ENCODE measurements at places on chromosomes 6 and 20. TPM values are rescaled to one million over a fixed set of nuclear protein-coding genes. Genes with fewer than 3 reads are reported as not detected.

- no peak for DNase-seq
These were observed 42.4 kb upstream of the MLN start for GRCh38 chr6:33846226-33846625.

GRCh38 chr6:168158213-168158979 lies 79.4 kb upstream of the FRMD1 start:
- peak; percentile 5 for DNase-seq

DNA sequence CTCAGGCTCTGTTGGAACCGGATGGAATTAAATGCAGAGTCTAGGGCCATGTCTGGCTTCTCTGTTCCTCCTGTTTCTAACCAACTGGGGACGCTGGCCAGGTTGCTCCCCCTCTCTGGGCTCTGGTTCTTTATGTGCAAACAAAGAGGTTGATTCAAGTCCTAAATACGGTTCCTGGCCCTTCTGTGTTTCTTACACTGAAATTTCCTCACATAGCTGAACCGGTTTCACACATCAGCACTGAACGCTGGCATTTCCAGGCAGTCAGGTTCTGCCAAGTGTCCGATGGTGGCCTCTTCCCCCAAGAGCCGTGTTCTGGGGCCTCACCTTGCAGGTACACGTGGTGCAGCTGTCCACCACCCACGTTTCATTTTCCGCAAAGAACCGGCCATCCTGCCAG lies 13.5 kb downstream of the THBS2 start:
- peak; percentile 10 for DNase-seq

GRCh38 chr20:33827634-33828325 lies 16.6 kb downstream of the CHMP4B start:
- no peak for DNase-seq

DNA sequence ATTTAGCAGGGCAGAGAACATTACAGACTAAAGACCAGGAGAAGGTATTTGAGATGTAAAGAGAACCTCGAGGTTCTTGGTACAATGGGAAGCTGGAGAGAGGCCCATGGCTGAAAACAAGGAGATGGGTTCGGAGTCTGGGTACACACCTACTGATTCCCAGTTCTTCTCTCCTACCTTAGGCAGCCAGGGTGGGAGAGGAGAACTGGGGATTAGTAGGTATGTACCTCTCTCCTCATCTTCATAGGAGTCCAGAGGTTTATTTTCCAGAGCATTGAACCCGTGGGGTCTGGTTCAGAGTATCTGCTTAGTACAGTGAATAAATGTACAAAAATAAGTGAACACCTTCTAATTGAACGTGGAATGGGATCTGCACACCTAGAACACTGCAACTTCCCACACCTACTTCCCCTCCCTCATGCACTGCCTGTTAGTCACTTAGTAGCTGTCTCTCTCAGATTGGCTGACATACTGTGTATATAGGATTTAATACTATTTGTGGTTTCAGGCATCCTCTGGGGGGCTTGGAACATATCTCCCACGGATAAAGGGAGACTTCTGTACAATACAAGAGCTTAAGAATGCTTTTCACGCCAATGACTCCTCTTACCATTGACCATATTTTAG lies 23.5 kb upstream of the NUP153 start:
- DNase-seq: no peak

DNA sequence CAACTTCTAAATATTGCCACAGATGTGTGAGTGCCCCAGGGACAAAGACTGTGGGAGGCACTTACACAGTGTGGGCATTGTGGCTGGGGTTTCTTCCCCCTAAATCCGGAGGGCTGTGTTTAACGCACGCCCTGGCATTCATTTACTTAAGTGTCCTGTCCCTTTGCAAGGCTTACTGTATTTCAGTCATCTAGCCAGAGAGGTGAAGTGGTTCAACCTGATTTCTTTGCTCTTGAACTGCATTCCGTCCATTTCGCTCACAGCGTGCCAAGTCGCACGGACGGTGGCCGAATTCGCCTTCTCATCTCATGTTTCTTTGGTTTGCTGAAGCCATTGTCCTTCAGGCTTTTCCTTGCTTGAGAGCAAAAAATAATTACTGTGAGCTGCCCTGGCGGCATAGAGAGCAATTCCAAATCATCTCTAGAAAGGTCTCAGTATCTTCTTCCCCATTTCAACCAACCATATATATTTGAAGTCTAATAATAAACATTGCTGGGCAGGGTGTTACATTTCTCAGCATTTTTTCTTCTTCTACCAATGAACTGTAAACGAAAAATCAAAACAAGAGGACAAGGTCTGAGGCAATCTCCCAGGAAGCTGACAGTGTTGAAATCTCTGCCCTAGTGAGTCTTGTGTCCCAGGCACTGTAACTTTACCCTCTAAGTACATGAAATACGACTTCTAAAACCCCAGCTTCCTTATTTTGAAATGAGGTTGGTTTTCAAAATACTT lies 16.9 kb downstream of the SYTL3 start:
- peak; percentile 22 for DNase-seq

- DNase-seq: no peak
These were observed 38.5 kb upstream of the MLIP start for GRCh38 chr6:54072635-54073313.

DNA sequence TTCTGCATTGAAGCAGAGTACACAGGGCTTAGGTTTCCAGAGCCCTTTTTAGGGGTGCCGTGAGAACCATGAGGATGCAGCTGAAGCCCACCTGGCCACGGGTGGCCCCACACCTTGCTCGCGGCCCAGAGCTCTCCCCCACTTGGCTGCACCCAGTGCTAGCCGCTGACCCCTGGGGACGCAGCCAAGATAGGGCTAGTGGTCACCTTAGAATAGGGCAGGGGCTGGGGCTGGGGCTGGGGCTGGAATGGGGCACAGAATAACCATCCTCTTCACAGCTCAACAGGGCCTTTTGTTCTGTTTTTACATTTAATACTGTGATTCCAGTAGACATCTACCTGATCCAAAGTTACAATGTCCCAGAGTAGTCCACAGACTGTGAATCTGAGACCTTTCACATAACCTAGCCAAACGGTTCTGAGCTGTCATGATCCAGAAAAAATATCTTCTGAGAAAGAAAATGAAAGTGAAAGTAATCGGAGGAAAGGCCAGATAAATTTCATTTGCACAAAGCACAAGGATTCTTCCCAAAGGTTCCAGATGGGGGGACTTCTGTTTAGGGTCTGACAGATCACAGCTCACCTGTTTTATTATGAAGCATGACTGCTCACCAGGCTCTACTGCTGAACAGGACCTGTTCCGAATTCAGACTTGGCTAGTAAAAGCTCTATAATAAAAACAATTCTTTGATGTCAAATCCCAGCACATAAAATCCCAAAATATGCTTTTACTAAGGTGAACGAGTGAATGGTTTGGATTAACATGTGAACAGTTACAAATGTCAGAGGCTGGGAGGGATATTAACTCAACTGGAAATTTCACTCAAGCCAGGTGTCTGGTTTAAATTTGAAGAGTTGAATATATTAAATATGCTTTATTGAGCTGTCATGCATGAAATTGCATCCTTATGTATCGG lies 401.9 kb downstream of the THBS2 start:
- peak; percentile 32 for DNase-seq

DNA sequence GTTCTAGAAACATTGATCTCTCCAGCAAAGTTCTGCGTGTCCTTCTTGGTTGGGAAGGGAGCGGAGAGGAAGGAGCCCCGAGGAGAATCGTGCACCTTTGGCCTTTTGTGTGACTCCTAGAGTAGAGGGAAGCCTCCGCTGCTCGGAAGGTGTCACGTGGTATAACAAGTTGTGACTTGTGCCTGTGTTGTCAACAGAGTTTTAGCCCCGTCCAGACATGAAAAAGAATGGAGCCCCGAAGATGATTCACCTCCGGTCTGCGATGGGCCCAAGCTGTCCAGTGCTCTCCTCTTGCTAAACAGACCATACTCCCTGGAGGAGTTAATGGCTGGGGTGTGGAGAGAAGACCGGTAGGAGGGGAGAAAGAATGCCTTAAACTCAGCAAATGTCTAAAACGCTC lies 7.0 kb downstream of the EYA2 start:
- no peak for DNase-seq

GRCh38 chr6:107719160-107719559 lies 105.0 kb downstream of the SCML4 start:
- no peak for DNase-seq

DNA sequence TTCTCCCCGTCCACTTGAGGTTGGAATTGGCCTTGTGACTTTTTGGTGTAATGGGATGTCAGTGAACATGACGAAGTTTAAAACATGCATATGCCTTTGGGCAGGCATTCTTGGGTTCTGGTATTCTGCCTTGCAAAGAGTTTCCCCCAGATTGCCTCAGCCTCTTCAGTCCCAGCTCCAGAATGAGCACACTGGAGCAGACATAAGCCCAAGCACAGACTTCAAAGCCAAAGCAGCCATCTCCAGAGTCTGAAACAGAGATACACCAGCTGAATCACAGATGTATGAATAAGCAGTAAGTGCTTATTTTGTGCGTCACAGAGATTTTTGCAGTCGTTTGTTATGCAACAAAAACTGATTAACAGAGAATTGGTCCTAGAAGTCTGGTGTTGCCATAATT lies 546.0 kb downstream of the FRK start:
- DNase-seq: peak; percentile 12

GRCh38 chr6:108117427-108118358 lies 43.2 kb upstream of the OSTM1 start:
- DNase-seq: peak; percentile 36

DNA sequence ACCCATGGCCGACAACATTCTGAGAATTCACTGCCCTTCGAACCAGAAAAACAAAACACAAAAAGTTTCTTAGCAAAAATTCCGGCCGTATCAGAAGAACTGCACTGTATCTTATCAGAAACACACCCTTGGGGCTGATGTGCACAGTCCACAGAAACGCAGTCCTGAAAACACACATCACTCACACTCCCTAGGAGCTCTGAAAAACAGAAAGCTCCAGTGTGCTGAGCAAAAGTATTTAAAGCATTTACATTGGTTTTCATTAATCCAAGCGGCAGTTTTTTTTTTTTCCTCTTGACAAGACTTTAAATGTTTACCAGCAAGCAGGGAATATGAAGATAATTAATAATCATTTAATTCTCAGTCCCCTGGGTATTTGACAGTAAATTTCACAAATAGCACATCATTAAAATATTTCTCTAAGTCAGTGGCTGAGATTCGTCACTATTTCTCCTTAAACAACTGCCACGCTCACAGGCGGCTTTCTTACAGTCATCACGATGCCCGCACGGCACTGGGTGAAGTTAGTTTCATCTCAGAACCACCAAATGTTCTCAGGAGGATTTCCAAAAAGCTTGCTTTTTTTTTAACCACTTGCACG lies 13.3 kb downstream of the NFATC2 start:
- DNase-seq: peak; percentile 47

DNA sequence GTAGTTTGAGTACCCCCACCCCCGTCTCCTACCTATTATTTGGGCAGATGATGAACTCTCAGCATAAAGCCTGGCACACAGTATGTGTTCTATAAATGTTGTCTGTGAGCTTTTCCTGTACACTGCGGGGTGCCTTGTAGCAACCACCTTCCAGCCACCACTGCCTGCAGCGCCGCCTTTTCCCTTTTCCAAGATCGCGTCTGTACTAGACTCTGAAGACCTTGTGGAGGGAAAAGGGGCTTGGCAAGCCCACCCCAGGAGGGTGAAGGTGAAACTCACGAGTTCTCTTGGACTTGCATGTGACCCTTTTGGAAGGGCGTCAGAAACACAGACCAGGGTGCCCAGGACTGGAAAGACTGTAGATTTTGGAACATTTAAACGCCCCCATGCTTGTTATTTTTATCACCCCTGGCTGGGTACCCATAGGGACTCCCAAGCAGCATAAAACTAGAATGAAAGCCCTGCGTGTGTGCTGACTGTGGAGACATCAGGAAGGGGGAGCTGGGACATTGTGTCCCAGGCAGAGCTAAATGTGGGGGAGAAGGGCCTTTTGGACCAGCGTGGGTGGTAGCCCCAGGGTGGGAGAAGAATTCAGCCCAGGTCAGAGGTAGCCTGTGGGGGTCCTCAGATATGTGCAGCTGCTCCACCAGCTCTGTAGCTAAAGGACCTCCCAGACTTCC lies 8.3 kb downstream of the BAK1 start:
- no peak for DNase-seq

DNA sequence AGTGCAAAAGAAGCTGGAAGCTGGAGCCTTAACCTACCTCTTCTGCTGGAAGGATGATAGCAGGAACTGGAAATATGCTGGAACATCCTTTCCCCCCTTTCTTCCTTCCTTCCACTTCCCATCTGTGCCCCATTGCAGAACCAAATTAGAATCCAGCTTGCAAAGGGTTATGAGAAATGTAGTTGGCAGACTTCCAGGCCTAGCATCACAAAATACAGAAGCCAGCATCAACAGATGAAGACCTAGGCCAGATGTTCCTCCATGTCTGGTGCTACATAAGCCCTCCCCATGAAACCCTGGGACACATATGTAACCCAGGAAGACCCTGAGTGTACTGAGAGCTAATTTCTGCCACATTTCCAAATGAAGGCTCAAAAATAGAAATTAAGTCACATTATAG lies 40.0 kb upstream of the TFAP2B start:
- no peak for DNase-seq

DNA sequence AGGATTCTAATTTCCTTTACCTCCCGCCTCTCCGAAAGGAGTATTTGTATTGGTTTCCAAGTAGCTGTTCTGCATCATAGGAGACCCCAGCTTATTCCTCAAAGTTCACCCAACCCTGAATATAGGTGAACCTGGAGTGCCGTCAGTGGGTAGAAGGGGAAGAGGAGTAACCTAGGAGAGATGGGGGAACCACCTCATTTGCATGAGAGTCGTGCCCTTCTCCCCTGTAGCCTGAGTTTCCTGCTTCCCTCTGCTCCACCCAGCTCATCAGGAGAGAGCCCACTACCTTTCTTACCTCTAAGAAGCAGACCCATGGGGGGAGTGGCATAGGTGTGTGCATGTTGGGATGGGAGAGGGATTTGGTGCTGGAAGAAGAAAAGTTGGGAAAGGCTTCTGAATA lies 17.3 kb upstream of the WFDC2 start:
- DNase-seq: no peak

- DNase-seq: no peak
These were observed 143.2 kb upstream of the SNX9 start for GRCh38 chr6:157679605-157680580.

GRCh38 chr6:34574647-34575293 lies 18.6 kb upstream of the SPDEF start:
- no peak for DNase-seq

- no peak for DNase-seq
These were observed 19.0 kb downstream of the RAB44 start for GRCh38 chr6:36716476-36717093.

- DNase-seq: peak; percentile 60
These were observed 11.8 kb upstream of the GSTA1 start for GRCh38 chr6:52815167-52816092.

The MTO1 gene
- 33.5 TPM for total RNA-seq

The MYB gene
- total RNA-seq: 0.54 TPM

The KCNK15 gene
- 8.5 TPM for total RNA-seq

The UBE2C gene
- total RNA-seq: 53.3 TPM

The C20orf144 gene
- 0.18 TPM for total RNA-seq

The CCM2L gene
- not detected for total RNA-seq

The POPDC3 gene
- total RNA-seq: 33.7 TPM
